ENCODE measurements at places on chromosomes 6 and 20.

DNA sequence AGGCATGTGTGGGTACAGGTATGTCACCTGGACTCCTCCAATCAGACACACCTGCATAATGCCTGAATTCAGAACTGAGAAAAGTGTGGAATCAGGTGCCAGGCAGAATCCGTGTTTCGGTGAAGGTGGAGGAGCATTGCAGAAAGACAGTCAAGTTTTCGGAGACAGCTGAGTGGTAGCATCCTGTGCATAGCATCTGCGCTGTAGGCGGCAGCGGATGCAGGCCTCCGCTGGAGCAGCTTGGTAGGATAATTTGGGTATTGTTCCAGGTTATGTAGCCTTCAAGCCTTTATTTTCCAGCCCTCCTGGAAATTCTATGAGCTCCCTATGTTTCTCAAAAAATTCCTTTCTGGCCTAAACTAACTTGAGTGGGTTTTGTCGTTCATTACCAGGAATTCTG is 15.5 kb upstream of the ARMC2 start:
- DNase-seq: no peak
- no peak overlapping the region for H3K27ac ChIP-seq
- H3K4me3 ChIP-seq: no peak overlapping the region
- peaks cover 1% of the 10 kb centered on the region for H3K27me3 ChIP-seq

DNA sequence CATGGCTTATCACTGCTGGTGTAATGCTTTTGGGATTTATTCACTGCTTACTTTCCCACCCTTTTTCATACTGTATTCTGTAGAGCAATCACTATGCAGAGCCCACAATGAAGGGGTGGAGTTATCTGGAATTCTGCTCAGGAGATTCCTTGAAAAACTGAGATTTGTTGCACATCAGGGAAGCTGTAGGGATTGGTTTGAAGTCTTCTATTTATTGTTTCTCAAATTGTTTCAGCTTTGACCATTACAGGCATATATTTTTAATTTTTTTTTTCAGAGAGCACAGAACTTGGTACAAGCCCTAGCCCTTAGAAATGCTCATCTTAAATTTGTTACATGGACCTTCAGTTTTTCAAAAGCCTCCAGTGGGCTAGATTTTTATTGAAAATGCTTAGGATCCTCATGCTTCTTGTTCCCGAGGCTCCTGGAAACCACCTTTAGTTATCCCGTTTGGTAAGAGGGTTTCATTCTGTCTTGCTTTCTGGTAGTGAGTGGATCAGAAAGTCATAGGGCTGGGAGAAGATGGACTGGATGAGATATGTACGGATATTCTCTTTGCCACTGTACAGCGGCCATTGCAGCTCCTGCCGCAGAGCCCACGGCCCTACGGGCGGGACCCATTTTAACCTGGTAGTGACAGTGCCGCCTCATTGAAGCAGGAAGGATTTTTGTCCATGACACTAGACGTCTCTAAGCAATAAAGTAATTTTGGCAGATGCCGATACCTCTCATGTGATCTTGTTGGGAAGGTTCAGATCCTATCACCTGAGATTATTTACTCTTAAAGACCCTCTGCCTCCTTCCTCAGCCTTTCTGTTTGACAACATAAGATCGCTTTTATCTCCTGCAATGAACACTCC is 45.3 kb upstream of the ZNF184 start:
- H3K4me1 ChIP-seq: peaks cover 21% of the 10 kb centered on the region
- peak overlapping the region; percentile 83 for H3K27ac ChIP-seq
- H3K27me3 ChIP-seq: peaks cover 34% of the 10 kb centered on the region
- H3K4me3 ChIP-seq: peak overlapping the region; percentile 95

- H3K27me3 ChIP-seq: peaks cover 2% of the 10 kb centered on the region
- H3K4me3 ChIP-seq: no peak overlapping the region
- no peaks in the 10 kb centered on the region for H3K4me1 ChIP-seq
- no peak overlapping the region for H3K27ac ChIP-seq
Observed at GRCh38 chr20:17066902-17067301, 159.9 kb upstream of the PCSK2 start.

- no peaks in the 10 kb centered on the region for H3K4me1 ChIP-seq
- no peak overlapping the region for H3K27ac ChIP-seq
- no peak overlapping the region for H3K4me3 ChIP-seq
Observed at GRCh38 chr20:35240811-35241293, 14.4 kb downstream of the MMP24 start.

DNA sequence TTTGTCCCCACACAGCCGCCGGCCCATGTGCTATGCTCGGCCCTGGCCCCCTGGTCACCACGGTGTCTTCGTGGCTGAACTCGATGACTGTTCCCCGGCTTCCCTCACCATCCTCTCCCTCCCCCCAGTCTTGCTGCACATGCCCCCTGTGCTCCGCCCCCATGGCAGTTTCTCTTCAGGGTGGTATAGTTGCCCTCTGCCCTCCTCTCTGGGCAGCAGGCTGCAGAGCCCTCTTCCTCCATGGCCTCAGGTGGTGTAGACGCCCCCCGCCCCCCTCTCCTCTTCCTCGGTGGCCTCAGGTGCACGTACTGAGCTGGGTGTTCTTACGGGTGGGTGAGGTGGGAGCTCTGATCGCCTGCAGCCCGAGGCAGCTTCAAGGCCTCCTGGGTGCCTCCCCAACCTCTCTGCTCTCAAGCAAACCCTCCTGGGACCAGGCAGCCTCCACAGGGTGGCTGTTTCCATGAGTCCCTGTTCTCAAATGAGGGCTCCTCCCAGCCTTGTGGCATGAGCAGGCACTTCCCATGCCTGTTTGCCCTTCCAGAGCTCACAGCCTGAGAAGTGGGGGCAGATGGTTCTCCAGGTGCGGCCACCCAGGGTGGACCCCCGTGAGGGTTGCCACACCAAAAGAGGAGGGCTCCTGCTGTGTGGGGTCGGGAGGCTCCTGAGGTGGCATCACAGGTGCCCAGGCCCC is 24.8 kb downstream of the COL20A1 start:
- H3K27me3 ChIP-seq: peaks cover 7% of the 10 kb centered on the region
- no peaks in the 10 kb centered on the region for H3K36me3 ChIP-seq
- H3K27ac ChIP-seq: no peak overlapping the region
- H3K4me1 ChIP-seq: no peaks in the 10 kb centered on the region
- no peak overlapping the region for H3K4me3 ChIP-seq

DNA sequence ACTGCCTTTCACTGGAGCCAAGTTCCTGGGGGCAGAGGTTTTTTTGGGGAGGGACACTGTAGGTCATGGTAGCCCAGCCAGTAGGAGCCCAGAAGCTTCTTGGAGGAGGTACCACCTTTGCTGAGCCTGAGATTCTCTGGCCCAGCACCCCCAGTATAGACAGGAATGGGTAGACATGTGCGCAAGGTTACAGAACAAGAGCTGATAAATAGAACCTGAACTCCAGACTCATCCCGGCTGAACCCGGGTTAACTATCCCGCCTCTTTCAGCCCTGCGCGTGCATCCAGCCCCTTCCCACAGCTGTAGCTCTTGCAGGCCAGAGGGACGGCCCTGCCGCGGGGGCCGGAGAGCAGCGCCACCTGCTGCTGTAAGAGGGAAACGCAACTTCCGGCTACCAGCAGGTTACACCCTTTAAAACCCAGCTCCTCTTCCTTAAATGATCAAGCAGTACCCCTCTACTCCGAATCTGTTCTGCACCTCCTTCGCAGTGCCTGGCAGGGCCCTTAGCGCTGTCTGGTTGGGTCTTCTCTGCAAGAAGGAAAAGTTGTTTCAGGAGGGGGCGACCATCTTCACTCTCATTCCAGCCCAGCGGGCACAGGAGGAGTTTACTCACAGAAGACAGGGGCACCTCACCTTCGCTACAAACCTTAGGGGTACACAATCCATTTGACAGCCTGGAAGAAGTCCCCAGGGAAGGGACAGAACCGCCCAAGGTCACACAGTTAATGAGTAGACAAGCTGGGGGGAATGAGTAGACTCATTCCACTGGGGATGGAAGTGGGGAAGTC is 7.5 kb downstream of the SRXN1 start:
- H3K36me3 ChIP-seq: no peaks in the 10 kb centered on the region
- peaks cover 21% of the 10 kb centered on the region for H3K27me3 ChIP-seq
- H3K4me1 ChIP-seq: peaks cover 5% of the 10 kb centered on the region
- no peak overlapping the region for H3K27ac ChIP-seq
- no peak overlapping the region for H3K4me3 ChIP-seq

GRCh38 chr6:52517502-52518278 is 59.2 kb downstream of the TRAM2 start:
- no peaks in the 10 kb centered on the region for H3K27me3 ChIP-seq
- H3K36me3 ChIP-seq: no peaks in the 10 kb centered on the region
- no peak overlapping the region for H3K27ac ChIP-seq
- no peak overlapping the region for H3K4me3 ChIP-seq
- H3K4me1 ChIP-seq: peaks cover 11% of the 10 kb centered on the region

- H3K4me1 ChIP-seq: peaks cover 27% of the 10 kb centered on the region
- no peaks in the 10 kb centered on the region for H3K36me3 ChIP-seq
- H3K27me3 ChIP-seq: peaks cover 4% of the 10 kb centered on the region
- no peak overlapping the region for H3K4me3 ChIP-seq
- H3K27ac ChIP-seq: no peak overlapping the region
Observed at GRCh38 chr6:53737746-53738145, 57.1 kb upstream of the LRRC1 start.

- H3K27ac ChIP-seq: peak overlapping the region; percentile 81
- H3K36me3 ChIP-seq: no peaks in the 10 kb centered on the region
- H3K27me3 ChIP-seq: no peaks in the 10 kb centered on the region
- no peak overlapping the region for H3K4me3 ChIP-seq
- peaks cover 7% of the 10 kb centered on the region for H3K4me1 ChIP-seq
Observed at GRCh38 chr6:13624871-13625288, 9.7 kb downstream of the NOL7 start.

DNA sequence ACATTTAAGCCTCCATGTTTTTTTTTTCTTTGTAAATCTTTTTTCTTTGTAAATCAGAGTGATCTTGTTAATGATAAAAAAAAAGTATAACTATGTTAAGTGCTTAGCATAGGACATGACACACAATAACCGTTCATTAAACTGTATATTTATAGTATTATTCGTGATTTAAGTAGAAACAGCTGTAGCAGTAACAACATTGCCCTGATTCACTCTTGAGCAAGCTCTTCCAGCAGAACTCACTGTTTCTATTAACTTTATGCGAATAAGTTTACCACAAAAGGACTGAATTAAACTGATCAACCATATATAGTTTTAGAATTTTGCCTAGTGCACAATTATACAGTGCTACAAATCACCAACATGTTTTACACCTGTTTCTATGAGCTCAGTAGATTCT is 1338.0 kb upstream of the EYS start:
- DNase-seq: no peak
- H3K27me3 ChIP-seq: no peaks in the 10 kb centered on the region
- no peak overlapping the region for H3K27ac ChIP-seq
- no peaks in the 10 kb centered on the region for H3K4me1 ChIP-seq

DNA sequence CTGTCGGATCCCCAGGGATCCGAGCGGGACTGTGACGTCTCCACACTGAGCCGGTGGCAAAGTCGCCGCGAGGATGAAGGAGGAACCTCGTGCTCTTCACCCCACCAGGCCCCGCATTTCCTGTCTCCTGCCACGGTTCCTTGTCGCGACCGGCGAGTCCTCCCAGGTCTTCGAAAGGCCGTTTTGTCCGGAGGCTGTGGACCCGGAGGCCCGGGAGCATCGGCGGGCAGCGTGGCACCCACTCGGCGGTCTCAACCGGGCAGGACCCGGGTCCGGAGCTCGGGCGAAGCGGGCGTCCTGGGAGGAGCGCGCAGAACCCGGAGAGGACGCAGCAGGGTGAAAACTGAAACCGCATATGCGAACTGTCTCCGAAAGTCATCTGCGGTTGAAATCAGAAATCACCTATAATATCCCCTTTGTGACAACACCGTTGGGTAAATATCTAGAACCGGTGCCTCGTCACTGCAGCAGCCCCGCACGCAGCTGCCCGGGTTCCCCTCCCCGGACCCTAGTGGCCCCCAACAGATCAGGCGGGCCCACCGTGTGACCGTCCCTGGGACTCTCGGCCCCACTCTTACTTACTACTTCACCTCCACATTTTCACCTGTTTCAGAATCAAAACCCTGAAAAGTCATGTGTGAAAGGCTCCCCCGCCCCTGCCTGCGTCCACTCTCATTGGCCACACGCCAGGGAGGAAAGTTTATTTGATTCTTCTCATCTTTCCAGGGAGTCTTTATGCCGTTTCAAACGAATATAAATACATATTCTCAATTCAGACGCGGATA is 3.1 kb upstream of the ULBP2 start:
- H3K4me1 ChIP-seq: peaks cover 38% of the 10 kb centered on the region
- peaks cover 46% of the 10 kb centered on the region for H3K27me3 ChIP-seq
- DNase-seq: peak; percentile 47

- no peaks in the 10 kb centered on the region for H3K27me3 ChIP-seq
- H3K4me1 ChIP-seq: no peaks in the 10 kb centered on the region
- no peak overlapping the region for H3K27ac ChIP-seq
- DNase-seq: no peak
- no peaks in the 10 kb centered on the region for H3K36me3 ChIP-seq
Observed at GRCh38 chr20:41870869-41871462, 252.8 kb upstream of the CHD6 start.

GRCh38 chr20:58129721-58130151 is 98.7 kb downstream of the ANKRD60 start:
- no peak overlapping the region for H3K27ac ChIP-seq
- DNase-seq: no peak
- no peak overlapping the region for H3K4me3 ChIP-seq
- peaks cover 4% of the 10 kb centered on the region for H3K4me1 ChIP-seq
- peaks cover 34% of the 10 kb centered on the region for H3K27me3 ChIP-seq
- no peaks in the 10 kb centered on the region for H3K36me3 ChIP-seq

- no peak for DNase-seq
- peaks cover 9% of the 10 kb centered on the region for H3K4me1 ChIP-seq
- H3K27ac ChIP-seq: no peak overlapping the region
- peaks cover 7% of the 10 kb centered on the region for H3K36me3 ChIP-seq
Observed at GRCh38 chr6:113857556-113858479, 673 bp downstream of the MARCKS start.

- H3K27ac ChIP-seq: peak overlapping the region; percentile 92
- peak; percentile 54 for DNase-seq
- H3K4me1 ChIP-seq: peaks cover 6% of the 10 kb centered on the region
Observed at GRCh38 chr6:157322792-157323254, 496 bp downstream of the TMEM242 start.

DNA sequence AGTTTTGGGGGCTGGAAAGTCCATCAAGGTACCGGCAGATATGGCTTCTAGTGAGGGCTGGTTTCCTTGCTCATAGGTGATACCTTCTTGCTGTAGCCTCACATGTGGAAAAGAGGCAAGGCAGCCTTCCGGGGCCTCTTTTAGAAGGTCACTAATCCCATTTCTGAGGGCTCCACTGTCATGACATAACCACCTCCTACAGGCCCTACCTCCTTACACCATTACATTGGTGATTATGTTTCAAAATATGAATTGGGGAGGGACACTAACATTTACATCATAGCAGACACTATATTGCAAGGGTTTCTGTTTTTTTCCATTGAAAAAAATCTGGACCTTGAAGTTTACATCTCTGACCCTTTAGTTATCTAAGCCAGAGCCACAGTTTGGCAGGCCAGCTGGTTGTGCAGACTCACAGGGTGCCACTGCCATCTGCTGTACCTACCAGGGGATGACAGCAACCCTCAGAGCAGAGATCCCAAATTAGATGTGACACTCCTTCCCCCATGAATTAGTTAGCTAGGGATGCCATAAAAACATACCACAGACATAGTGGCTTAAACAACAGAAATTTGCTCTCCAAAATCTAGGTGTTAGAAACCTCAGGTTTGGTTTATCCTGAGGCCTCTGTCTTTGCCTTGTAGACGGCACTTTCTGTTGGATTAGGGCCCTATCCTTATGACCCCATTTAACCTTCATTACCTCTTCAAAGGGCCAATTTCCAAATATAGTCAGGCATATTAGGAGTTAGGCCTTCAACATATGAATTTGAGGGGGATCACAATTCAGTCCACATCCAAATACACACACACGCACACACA is 166.4 kb upstream of the RNF217 start:
- no peak overlapping the region for H3K4me3 ChIP-seq
- no peak overlapping the region for H3K27ac ChIP-seq
- no peak for DNase-seq
- no peaks in the 10 kb centered on the region for H3K4me1 ChIP-seq
